ENCODE measurements at places on chromosomes 3 and 15. TPM values are rescaled to one million over a fixed set of nuclear protein-coding genes. Genes with fewer than 3 reads are reported as not detected.

SLC12A8 gene
- total RNA-seq: 23.4 TPM

FGF7 gene
- total RNA-seq: 0.09 TPM

DAZL gene
- total RNA-seq: not detected

- no peak overlapping the region for H3K27ac ChIP-seq
- no peaks in the 10 kb centered on the region for H3K36me3 ChIP-seq
Observed at GRCh38 chr3:33578325-33579177, 138.3 kb upstream of the UBP1 start.

GRCh38 chr3:190532731-190533203 lies 18.9 kb downstream of the IL1RAP start:
- peaks cover 4% of the 10 kb centered on the region for H3K36me3 ChIP-seq
- peaks cover 6% of the 10 kb centered on the region for H3K4me1 ChIP-seq
- H3K4me3 ChIP-seq: no peak overlapping the region
- no peak overlapping the region for H3K27ac ChIP-seq

- H3K36me3 ChIP-seq: no peaks in the 10 kb centered on the region
- H3K4me1 ChIP-seq: no peaks in the 10 kb centered on the region
- no peak overlapping the region for H3K4me3 ChIP-seq
- no peak overlapping the region for H3K27ac ChIP-seq
- DNase-seq: no peak
Observed at GRCh38 chr15:82300883-82301282, 38.3 kb downstream of the SAXO2 start.

GRCh38 chr15:39417366-39418134 lies 163.3 kb upstream of the THBS1 start:
- no peak for DNase-seq
- no peak overlapping the region for H3K4me3 ChIP-seq
- no peak overlapping the region for H3K27ac ChIP-seq
- no peaks in the 10 kb centered on the region for H3K27me3 ChIP-seq
- H3K4me1 ChIP-seq: no peaks in the 10 kb centered on the region

GRCh38 chr3:39130693-39131265 lies 22.6 kb downstream of the CSRNP1 start:
- H3K27me3 ChIP-seq: no peaks in the 10 kb centered on the region
- H3K4me1 ChIP-seq: no peaks in the 10 kb centered on the region
- no peaks in the 10 kb centered on the region for H3K36me3 ChIP-seq
- H3K27ac ChIP-seq: no peak overlapping the region
